ENCODE measurements at places on chromosomes 1 and 21.
A peak's percentile ranks its signal among the peaks of the same experiment; 100 is the strongest.

- DNase-seq = peak; percentile 54
Measured at GRCh38 chr1:53485478-53486394, 26.5 kb downstream of the DMRTB1 start.

GRCh38 chr1:228488125-228488817 lies 1.1 kb downstream of the RNF187 start:
- DNase-seq = no peak

DNA sequence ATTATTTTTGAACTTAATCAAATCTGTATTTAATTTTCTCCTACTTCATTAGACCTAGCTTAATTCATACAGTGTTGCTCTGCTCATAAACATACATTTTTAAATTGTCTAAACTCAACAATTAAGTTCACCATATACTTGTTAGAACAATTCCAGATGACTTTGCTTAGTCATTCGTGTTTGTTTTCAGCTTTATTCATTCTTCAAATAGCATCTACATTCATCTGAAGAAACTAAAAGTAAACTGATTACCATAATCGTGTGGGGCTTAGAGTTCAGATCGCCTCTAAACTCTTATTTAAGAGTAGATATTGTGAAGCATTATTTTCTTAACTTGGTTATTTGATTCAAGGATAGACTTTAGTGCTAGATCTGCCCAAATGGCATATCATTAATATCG lies 34.4 kb downstream of the KLHL20 start:
- DNase-seq = no peak

- DNase-seq = no peak
Measured at GRCh38 chr1:118047006-118047649, 117.6 kb downstream of the WDR3 start.

DNA sequence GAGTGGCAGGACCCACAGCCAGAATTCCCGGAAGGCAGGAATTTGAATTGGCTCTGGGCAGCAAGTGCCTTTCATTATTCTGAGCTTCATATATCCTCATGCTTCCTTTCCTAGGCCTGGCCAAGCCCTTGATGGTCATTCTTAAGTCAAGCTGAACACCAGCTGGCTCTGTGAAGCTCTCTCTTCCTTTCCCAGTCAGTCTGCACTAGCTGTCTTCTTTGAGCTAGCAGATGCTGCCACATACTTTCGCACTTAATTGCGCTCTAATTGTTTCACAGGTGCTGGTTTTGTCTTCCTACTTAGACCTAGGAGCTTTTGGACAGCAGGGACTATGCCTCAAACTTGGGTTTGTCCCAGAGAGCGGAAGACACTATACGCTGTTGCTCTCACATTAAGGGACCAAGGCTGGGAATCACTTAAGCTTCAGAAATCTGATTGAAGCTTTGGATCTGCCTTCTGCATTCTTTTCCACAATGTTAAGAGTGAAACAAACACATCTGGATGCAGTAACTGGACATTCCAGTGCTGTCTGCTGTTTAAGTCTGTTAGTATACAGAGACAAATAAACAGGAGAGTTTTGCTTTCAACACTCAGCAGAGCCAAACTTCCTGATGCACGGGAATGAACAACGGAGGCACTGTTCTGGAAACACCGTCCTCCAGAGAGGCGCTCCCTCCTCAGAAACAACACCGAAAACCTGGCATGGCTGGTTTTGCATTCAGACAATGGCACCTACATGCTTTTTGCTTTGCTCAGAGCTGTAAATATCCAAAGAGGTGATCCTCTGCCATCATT lies 2.2 kb downstream of the TLR5 start:
- no peak for DNase-seq

DNA sequence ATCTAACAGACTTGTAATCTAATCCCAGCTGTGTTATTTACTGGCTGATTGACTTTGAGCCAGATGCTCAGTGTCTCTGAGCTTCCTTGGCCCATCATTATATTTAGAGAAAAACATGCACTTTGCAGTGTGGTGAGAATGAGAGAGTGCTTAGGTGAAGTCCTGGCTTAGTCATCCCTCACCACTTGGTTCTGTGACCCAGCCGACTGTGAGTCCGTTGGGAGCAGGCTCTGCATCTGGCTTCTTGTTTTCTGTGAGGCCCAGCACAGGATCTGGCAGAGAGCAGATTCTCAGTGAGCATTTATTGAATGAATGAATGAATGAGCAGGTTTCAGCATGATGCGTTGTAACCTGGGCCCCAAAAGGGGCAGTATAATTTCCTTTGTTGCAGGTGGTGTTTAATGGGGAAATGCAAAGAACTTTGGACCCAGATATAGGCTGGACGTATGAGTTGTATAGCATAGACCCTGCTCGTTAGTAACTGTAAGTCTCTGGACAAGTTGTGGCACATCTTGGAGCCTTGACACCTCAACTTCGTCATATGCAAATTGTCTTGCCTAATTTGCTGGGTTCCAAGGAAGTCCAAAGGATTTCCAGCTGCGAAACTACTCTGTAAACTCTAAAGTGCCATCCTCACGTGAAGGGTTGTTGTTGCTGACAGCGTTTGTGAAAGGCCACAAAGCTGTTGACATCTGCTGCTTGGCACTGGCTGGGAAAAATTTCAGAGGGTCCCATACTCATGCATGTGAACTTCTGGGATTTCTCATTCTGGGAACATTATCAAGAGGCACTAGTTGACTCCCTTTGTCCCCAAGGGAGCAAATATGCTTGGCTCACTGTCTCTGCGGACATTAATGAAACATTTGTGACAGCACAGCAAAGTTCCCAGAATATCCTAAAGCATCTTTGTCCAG lies 138.8 kb upstream of the USP24 start:
- DNase-seq = no peak

GRCh38 chr1:232428036-232428645 lies 201.8 kb downstream of the SIPA1L2 start:
- DNase-seq = no peak

DNA sequence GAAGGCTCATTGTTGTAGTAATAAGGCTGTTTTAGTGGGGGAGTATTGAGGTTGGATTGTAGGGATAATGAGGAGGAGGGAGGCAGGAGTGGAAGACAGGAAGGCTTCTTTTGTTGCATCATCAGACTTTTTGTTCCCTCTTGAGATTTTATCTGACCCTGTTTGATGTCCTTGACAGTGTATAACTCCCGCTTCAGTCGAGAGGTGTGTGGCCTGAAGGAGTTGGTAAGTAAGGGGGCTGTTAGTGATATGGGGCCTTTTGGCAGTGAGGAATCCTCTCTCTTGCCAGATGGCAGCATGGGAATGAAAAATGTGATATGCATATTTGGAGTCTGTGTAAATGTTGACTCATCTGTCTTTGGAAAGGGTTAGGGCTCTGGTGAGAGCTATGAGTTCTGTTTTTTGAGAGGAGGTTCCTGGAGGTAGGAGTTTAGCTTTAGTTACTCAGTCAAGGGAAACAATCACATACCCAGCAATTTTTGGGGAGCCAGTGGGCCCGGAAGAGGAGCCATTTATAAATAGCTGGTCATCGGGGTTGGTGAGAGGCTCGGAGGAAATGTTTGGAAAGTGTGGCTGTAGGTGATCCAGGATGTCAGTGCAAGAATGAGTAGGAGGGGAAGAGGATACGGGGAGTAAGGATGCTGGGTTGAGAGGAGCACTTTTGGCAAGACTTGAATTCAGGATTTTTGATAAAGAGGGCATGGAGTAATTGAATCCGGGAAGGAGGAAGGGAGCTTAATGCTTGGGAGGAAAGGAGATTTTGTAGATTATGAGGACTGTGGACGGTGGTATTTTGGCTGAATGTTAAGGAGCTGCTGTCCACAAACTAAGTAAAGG lies 136.7 kb upstream of the ETV3 start:
- no peak for DNase-seq
